Muscle of arm (tissue), 14 donors: ENCODE measurements at places on chromosomes 5 and 9.

DNA sequence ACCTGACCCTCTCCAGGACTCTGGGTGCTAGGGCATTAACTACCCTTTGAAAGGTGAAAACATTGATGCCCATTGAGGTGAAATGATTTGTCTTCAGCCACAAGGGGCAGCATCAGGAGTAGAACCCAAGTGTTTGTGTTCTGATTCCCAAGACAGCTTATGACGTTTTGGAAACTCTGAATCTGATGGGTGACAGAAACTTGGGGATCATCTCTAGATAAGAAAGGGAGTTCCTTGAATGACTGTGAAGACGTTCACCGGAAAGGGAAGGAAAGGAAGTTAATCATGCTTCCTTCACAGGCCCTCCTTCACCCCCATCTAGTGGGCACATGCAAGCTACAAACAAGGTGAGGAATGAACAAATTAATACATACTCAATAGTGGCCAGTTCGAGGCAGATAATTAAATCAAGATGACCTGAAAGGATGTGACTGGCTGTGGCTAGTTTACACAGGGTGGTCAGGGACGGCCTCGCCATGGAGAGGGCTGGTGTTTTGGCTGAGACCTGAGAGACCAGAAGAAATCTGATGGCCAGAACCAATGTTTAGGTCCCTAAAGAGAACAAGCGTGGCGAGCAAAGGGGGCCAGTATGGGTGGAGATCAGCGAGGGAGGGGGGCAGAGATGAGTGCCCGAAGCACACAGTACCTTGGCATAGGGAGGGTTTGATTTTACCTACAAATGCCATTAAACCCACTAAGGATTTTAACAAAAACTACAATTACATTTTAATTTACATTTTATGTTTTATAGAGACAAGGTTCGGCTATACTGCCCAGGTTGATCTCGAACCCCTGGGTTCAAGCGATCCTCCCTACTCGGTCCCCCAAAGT, 937 bp upstream of the SLC26A2 start:
- peak; percentile 14 for DNase-seq

- DNase-seq = peak; percentile 74
These were observed 27.0 kb upstream of the ERGIC1 start for GRCh38 chr5:172806897-172807672.

DNA sequence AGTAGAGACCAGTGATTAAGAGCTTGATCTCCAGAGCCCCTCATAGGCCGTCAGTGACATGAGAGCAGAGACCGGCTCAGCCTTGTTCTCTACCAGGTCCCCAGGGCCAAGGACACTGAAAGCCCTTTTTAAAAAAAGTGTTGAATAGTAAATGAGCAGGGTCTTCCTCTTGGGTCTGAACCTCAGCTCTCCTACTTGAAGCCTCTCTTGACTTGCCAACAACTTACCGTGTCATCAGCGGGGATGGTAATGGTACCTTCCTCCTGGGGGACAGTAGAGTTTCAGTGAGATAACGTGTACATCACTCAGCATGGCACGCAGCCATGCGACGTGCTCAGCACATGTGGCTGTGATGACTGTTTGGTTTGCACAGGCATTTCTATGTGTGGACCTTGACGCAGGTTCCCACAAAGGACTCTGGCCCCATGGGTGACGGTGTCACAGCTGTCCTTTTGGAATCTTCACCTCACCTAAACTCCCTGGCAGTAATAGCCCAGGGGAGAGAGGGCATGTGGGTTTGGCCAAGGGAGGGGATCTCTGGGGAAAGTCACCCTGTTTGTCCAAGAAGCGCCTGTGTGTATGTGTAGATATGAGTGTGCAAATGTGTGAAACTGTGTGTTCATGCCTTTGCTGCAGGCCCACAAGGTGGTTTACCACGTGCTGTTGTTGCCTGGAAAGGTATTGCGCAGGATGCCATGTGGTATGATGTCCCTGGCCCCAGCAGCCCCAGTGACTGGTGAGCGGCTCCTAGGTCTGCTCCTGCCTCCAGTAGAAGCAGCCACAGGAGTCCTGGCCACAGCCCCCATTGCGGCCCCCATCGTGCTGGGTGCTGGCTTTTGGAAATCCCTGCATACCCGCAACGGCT, 18.7 kb downstream of the ERGIC1 start:
- DNase-seq = no peak

DNA sequence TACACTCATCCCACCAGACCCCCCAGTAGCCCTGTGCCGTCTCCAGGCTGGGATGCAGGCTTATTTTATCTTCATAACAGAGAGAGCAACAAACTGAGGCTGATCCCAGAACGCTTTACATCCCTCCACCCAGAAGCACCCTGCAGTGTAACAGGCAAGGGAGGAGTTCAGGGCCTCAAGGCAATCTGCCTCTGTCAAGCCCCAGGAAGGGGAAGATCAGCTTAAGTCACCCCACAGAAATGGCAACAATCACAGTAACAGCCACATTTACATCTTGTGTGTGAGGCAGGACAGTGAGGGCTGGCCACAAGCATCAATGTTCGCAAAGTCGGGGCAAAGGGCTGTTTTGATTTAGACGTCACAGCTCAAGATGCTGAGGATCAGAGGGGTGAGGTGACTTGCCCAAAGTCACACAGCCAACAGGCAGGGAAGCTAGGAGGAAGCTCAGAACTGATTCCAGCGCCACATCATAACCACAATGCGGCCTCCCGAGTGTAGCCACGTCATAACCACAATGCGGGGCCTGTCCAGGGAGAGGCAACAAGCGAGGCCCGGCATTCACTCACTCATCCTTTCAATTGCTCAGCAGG, 14.4 kb downstream of the STK10 start:
- no peak for DNase-seq

- DNase-seq = no peak
These were observed 61.0 kb upstream of the TARS1 start for GRCh38 chr5:33379757-33380156.

- DNase-seq = no peak
These were observed 344.6 kb downstream of the GLIS3 start for GRCh38 chr9:3955305-3955687.

- no peak for DNase-seq
These were observed 14.8 kb downstream of the ASPN start for GRCh38 chr9:92467511-92467910.

GRCh38 chr9:97511655-97512427, 10.4 kb downstream of the TMOD1 start:
- no peak for DNase-seq

GRCh38 chr5:8953016-8953415, 592.9 kb downstream of the SEMA5A start:
- DNase-seq = no peak

GRCh38 chr5:171990713-171991015, 15.8 kb downstream of the FBXW11 start:
- DNase-seq = no peak

GRCh38 chr5:32223972-32224609, 50.0 kb upstream of the GOLPH3 start:
- DNase-seq = no peak
